ENCODE measurements at places on chromosomes 11 and 22. TPM values are rescaled to one million over a fixed set of nuclear protein-coding genes. Genes with fewer than 3 reads are reported as not detected.

- DNase-seq: peak; percentile 15
Measured at GRCh38 chr22:19176732-19177131, 1.8 kb downstream of the SLC25A1 start.

GRCh38 chr22:26436903-26437515 is 7.9 kb downstream of the ASPHD2 start:
- peak; percentile 79 for DNase-seq

Gene CHKB
- 34.8 TPM for total RNA-seq

GRCh38 chr11:115927823-115928329 is 423.7 kb upstream of the CADM1 start:
- no peak for DNase-seq

DNA sequence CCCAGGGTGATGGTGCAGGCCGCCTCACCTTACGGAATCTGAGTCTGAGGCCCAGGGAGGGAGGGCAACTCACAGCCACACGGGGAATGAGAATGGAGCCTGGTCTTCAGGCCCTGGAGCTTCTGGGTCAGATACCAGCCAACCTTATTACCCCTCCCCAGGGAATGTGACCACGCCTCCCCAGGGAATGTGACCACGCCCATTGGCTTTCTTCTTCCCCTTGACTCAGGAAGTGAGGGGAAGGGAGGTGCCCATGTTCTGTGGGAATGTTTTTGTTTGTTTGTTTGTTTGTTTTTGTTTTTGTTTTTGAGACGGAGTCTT is 57.5 kb upstream of the RBFOX2 start:
- DNase-seq: no peak

DNA sequence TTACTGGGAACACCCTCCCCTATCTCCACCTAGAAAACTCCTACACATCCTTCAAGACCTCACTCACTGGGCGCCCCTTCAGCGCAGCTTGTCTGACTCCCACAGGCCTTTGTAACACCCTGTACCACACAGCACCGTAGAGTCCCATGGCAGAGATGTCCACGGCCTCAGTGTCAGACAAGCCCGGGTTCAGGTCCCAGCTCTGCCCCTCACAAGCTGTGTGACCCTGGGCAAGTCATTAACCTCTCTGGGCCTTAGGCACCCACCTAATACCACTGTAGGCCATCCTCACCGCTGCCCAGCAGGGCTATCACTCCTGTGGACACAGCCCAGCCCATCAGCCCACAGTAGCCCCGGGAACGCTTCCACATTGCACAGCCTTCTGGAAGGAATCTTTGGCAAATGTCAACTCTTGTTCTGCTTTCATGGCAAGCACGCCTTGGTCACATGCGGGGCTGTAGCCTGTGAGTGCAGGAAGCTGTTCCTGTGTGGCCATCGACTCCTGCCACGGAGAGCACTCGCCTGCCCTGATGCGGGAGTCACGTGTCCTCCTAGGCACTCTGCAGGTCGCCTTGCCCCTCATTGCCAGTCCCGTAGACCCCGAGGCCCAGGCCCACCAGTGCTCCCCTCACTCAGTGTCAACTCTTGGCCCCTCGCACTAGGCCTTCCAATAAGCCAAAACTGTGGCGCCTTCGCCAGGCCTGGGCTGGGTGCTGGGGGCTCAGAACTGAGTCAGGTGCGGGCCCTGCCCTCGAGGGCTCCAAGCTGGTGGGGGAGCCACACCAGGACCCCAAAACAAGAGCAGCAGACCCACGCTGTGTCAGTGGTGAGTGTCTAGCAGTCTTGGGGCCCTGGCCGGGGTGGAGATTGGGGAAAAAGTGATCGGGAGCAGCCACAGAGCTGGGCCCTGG is 32.9 kb upstream of the RFPL3 start:
- no peak for DNase-seq

DNA sequence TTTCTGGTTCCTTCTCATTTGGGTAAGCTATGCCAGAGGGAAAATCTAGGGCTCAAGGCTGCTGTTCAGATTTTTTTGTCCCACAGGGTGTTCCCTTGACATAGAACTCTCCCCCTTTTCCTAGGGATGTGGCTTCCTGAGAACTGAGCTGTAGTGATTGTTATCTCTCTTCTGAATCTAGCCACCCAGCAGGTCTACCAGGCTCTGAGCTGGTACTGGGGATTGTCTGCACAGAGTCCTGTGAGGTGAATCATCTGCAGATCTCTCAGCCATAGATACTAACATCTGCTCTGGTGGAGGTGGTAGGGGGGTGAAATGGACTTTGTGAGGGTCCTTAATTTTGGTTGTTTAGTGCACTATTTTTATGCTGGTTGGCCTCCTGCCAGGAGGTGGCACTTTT is 167.3 kb upstream of the PGR start:
- no peak for DNase-seq

Gene OR5L2
- not detected for total RNA-seq

DNA sequence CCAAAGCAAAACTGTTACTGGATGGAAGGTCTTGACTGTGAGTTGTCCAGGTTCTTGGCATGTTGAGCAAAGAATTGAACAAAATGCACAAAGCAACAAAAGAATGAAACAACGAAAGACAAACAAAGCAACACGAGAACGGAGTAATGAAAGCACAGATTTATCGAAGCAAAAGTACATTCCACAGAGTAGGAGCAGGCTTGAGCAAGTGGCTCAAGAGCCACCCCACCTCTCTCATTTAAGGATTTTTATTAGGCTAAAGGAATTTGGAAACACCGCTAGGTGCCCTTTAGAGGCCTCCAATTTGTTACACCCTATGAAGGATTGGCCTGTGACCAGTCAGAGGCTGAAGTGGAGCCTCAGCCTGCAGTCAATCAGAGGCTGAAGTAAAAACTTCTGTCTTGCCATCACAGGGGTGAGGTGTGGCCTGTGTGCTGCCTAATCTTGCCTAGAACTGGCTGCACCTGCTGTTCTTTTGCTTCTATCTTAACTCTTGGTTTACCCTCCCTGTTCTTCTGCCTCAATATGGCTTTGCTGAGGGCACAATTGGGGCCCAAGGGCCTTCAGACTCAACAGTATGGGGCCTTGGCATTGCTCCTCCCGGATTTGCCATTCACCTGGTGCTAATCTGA is 59.4 kb upstream of the FTH1 start:
- DNase-seq: no peak

Gene FGF19
- not detected for total RNA-seq

Gene AGBL2
- not detected for total RNA-seq

GRCh38 chr11:123450623-123451022 is 20.6 kb downstream of the GRAMD1B start:
- peak; percentile 62 for DNase-seq

- no peak for DNase-seq
Measured at GRCh38 chr22:29713156-29713727, 6.6 kb upstream of the CABP7 start.

GRCh38 chr11:3627291-3627690 is 14.5 kb downstream of the ART5 start:
- no peak for DNase-seq

- no peak for DNase-seq
Measured at GRCh38 chr11:127052404-127052803, 51.8 kb upstream of the KIRREL3 start.

Gene ASCL2
- total RNA-seq: not detected

Gene TRIM66
- total RNA-seq: 0.49 TPM

GRCh38 chr11:36345535-36346141 is 49.5 kb downstream of the PRR5L start:
- DNase-seq: no peak

GRCh38 chr11:61897387-61898246 is 6.3 kb upstream of the FADS3 start:
- DNase-seq: peak; percentile 55

Gene SPON1
- not detected for total RNA-seq

DNA sequence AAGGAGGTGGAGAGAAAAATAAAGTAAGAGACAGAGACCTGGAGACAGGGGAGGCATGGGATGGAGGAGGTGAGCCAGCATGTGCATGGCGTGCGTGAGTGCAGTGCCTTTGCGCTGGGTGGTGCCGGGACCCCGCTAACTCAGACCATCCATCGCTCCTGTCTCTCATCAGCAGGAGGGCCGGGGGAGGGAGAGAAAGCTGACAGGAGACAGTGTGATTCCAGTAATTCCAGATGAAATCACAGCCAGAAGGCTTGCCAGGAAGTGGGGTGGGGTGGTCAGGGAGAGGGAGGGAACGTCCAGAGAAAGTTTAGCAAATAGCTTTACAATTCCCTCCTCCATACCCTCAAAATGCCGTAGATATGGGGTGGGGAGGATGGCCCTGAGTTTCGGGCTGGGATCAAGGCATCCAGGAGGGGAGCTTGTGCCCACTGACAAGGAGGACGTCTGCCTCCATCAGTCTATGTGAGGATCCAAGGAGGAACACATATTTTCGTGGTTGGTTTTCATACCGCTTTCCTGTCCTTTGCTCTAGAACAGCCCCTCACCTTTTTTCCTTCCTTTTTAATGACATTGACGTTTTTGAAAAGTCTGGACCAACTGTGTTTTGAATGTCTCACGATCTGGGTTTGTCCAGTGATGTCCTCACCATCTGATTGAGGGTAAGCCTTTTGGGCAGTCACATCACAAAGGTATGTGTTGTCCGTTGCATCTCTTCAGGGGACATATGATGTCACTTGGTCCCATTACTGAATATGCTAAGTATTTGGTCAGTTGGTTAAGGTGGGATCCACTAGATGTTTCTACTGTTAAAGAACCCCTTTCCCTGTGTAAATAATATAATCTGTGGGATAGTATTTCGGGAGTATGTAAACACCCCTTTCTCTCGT is 567.3 kb downstream of the MIAT start:
- no peak for DNase-seq

DNA sequence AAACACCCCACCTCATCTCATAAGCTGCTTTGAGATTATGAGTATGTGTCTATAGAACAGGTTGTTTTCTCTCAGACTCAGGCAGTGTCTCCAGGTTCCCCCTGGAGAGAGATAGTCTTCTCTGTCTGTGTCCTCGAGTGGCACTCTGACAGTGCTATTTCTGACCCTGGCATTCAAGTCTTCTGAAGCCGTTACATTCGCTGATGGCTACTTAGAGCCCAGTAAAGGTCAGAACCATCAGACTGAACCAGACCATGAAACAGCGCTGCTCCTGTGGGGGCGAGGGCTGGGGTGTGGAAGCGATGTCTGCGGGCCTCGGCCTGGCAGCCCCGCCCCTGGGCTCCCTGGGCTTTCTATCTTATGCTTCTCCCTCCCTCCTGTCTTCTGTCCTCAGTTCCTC is 23.5 kb downstream of the SHISA8 start:
- no peak for DNase-seq

DNA sequence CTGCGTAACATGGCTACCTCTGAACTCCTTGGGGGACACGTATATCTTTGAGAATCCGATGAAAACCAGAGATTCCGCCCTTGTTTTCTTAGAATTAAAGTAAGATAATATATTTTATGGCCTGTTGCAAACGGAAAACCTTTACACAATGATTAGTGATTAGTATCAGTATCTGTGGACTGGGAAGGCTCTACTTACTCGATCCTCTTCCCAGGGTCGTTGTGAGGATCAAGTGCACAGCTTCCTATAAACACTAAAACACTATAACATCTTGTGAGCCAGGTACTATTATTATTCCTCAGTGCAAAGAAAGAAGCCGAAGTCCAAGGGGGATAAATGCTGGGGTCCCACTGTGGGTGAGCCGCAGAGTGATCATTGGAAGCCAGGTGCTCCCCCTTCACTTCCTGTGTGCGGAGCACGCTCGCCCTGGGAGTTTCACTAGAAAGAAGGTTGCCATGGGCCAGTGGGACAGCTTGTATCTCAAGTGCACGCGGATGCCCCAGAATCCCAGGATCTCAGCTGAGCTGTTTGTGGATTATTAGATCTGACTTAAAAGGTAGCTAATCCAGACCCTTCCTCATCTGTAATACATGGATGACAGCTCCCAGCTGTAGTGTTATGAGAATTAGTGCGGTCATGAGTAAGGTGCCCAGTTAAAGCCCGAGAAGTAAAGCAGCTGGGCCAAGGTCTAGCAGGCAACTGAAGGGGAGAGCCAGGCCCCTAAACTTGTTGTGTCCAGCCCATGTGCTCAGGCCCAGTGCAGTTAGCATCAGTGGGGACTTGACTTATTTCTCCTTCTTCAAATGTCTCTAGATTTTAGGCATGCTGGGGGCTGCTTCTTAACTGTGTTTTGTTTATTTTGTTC is 839 bp downstream of the CBY1 start:
- DNase-seq: peak; percentile 44

Gene KCNJ11
- total RNA-seq: 2.6 TPM

GRCh38 chr22:23826510-23827350 is 12.1 kb downstream of the DERL3 start:
- no peak for DNase-seq

Measured in G401 (cell line).